Activated B cell treated with CpG ODN at 0.5 μM for 24 hours (primary cell): ENCODE measurements at places on chromosomes 1 and 21.

DNA sequence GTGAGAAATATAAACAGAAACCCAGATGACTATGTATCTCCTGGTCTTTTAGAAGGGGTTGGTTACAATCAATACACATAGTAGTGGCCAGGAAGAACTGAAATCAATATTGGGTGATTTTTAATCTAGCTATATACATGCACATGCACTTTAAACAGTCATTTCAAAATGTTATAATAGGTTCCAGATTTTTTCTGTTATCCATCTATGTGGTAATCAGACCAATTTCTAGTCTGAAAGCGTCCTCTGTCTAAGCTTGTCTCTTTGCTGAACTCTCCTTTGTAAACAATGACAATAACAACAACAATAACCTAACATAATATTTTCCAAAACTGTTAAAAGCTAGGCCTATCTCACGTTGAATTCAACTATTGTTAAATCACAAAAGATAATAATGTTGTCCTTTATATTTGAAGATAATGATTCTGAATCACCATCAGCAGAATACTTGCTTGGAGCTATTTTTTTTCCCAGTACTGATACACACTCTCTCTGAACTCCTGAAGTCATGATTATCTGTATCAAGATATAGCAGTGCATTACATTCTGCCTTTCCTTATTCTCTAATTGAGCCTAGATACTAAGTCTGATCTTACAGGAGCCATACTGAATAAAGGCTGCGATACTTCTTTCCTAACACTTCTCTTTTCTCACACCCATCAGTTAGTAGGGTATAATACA lies 496.8 kb upstream of the ZRANB2 start:
- DNase-seq: no peak

DNA sequence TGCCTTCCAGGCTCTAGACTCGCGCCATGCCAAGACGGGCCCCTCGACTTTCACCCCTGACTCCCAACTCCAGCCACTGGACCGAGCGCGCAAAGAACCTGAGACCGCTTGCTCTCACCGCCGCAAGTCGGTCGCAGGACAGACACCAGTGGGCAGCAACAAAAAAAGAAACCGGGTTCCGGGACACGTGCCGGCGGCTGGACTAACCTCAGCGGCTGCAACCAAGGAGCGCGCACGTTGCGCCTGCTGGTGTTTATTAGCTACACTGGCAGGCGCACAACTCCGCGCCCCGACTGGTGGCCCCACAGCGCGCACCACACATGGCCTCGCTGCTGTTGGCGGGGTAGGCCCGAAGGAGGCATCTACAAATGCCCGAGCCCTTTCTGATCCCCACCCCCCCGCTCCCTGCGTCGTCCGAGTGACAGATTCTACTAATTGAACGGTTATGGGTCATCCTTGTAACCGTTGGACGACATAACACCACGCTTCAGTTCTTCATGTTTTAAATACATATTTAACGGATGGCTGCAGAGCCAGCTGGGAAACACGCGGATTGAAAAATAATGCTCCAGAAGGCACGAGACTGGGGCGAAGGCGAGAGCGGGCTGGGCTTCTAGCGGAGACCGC lies 2.0 kb upstream of the OLIG2 start:
- no peak for DNase-seq

DNA sequence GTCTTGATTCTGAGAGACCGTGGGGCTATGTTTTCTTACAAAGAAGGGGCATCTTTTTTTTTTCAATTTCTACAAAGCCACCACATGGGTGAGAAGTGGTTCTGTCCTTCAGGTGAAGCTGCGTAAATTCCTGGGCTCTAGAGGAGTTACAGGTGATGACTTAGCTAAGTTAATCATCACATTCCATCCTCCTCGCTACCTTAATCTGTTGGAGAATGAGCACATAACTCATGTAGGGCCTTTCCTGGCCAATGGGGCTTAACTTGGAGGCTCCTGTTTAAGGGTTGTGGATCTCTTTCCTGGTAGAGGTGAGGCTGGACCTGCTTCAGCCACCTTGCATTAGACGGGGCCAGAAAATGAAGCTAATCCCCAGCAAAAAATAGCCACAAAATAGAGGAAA lies 19.9 kb downstream of the REG4 start:
- DNase-seq: no peak

DNA sequence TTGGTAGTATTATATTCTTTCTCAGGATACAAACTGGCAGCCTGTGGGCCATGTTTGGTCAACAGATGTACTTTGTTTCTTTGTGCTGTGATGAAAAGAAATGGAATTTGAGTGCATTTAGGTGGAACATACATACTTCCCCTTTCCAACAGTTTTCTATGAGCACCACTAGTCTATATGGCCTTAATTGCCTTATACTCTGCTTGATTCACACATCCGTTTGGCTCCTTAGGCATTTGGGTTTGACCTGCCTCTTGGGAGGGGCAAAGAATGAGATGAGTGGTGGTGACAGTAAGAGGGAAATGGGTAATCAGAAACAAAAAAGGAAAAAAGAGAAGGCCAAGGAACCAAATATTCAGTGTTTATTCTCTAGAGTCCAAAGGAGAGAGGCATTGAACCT lies 17.0 kb downstream of the CFAP126 start:
- DNase-seq: no peak

DNA sequence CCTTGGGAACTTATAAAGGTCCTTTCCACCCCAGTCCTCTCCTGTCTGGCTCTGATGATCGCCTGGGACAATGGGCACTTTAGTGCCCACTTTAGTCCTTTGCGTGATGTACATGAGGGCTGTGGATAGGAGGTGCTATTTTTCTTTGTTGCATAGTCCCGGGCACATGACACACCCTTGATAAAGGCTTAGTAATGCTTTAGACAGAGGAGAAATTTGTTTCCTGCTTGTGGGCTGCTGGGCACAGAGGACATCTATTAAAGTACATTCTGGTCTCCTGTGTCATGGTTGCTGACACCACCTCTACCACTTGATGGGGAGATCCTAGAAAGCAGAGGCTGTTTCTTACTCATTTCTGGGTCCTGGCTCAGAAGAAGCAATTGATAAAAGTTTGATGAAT lies 5.4 kb upstream of the KNCN start:
- DNase-seq: no peak

- DNase-seq: no peak
Observed at GRCh38 chr1:97489834-97490233, 431.0 kb downstream of the DPYD start.

- no peak for DNase-seq
Observed at GRCh38 chr1:202017749-202018467, 7.5 kb downstream of the ELF3 start.
